Activated CD4-positive, CD25-positive, alpha-beta regulatory T cell (primary cell): ENCODE measurements at places on chromosomes 6 and 20.

GRCh38 chr6:167122041-167122826, 662 bp upstream of the CCR6 start:
- DNase-seq: no peak

GRCh38 chr20:53124075-53124551, 152.0 kb downstream of the TSHZ2 start:
- DNase-seq: no peak

DNA sequence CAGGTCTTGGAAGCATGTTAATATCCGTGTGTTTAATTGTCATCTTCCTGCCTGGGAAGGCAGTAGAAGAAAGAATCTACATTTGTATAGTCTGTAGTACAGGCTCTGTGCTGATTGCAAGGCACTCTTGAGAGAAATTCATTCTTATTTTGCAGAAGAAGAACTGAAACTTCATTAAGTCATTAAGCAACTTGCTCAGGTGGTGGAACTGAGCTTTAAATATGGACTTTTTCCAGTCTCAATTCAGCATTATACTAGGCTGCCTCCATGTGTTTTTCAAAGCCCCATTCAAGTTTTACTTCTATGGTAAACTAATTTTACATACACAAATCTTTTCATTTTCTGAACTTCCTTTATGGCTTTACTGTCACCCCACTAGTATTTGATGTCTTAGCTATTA, 18.7 kb downstream of the ZNF451 start:
- no peak for DNase-seq

- DNase-seq: no peak
Measured at GRCh38 chr6:152642578-152643375, 5.6 kb upstream of the SYNE1 start.

DNA sequence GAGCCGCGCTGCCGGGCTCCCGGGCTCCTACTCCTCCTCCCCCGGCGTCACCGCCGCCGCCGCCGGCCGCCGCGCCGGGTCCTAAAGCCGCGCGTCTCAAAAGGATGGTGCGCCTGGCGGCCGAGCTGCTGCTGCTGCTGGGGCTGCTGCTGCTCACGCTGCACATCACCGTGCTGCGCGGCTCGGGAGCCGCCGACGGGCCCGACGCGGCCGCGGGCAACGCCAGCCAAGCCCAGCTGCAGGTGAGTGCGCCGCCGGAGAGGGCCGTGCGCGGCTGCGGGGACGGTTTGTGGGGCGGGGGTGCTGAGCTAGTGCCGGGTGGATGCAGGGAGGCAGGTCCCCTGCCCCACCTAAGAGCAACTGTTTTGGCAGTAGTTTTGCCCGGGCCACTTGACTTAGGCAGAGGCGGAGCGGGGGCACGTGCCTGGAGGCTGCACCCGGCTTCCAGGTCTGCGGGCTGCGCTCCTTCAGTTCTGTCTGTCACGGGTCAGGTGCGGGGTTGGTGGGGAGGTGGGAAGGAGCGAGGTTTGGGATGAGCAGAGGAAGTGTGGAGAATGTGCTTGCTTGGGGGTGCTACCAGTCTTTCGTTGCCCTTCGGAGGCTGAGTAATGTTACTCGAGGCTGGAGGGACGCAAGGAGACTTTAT, 722 bp downstream of the ISM1 start:
- DNase-seq: peak; percentile 19

DNA sequence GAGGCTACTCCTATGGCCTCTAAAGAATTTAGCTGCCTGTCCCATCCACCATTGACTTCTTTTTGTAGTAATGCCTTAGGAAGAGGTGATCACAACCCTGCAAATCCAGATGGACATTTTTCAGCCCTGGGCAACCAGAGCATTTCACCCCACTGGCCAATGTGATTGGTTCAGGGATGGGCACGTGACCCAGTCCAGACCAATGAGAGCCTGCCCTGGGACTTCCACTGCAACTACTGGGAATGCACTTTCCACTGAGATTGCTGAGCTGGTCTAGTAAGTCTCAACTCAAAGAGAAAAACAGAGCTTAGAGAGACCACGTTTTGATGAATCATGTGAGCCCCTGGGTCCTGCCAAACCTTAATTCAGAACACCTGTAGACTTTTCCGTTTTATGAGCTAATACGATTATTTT, 8.9 kb upstream of the UBE2V1 start:
- no peak for DNase-seq

- DNase-seq: no peak
Measured at GRCh38 chr20:24566656-24567055, 97.2 kb downstream of the SYNDIG1 start.

- no peak for DNase-seq
Measured at GRCh38 chr6:137820952-137821351, 46.1 kb upstream of the TNFAIP3 start.

DNA sequence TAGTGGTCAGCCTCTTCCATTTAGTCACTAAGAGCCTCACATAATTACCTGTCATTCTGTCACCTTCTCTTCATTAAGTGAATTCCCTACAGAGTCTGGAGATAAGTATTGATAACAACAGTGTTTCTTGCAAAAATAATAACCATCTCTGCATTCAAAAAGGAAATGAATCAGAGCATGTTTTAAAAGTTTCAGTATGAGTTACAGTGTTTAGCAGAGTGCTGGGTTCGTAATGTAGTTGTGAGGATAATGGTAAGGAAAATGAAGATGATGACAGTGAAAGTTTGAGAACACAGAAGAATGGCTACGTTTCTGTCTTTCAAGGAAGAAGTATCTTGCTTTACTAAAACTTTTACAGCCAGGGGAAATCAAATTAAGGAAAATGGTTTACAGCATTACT, 31.3 kb downstream of the GPRC6A start:
- no peak for DNase-seq

GRCh38 chr6:169745405-169745804, 6.0 kb downstream of the DYNLT2 start:
- no peak for DNase-seq

GRCh38 chr6:41257369-41258195, 28.9 kb downstream of the TREM1 start:
- DNase-seq: no peak

GRCh38 chr20:13878566-13878965, 93.7 kb downstream of the NDUFAF5 start:
- no peak for DNase-seq

DNA sequence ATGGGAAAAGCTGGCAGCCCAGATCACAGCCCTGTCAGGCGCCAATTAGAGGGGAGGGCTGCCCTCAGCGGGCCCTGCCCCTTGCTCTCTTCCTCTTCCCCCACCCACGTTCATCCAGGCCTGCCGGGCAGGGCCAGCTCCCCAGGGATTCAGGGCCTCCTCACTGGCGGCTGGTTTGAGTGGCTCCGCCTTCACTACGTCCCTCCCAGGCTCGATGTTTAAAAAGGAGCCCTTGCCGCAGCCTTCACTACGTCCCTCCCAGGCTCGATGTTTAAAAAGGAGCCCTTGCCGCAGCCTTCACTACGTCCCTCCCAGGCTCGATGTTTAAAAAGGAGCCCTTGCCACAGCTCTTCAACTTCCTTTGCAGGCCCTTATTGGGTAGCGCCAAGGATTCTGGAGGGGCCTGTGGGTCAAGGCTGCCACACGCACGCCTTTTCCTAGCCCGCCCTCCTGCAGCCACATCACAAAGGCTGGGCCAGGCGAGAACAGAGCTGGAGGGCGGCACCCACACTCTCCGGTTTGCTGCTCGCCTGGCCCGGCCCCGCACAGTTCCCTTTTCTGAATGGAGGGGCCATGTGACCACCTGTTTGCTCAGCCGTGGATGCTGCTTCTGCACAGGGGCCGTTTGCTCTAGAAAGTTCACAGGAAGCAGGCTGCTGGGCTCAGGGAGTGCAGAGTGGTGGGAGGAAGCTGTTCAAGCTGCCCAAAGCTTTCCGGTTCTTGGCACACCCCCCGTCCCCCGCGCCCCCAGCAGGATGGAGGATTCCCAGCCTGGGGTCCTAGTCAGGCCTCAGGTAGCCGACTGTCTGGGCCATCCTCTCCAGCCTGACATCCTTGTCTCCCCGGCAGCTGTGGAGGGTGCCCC, 1.6 kb downstream of the SLC17A9 start:
- no peak for DNase-seq

DNA sequence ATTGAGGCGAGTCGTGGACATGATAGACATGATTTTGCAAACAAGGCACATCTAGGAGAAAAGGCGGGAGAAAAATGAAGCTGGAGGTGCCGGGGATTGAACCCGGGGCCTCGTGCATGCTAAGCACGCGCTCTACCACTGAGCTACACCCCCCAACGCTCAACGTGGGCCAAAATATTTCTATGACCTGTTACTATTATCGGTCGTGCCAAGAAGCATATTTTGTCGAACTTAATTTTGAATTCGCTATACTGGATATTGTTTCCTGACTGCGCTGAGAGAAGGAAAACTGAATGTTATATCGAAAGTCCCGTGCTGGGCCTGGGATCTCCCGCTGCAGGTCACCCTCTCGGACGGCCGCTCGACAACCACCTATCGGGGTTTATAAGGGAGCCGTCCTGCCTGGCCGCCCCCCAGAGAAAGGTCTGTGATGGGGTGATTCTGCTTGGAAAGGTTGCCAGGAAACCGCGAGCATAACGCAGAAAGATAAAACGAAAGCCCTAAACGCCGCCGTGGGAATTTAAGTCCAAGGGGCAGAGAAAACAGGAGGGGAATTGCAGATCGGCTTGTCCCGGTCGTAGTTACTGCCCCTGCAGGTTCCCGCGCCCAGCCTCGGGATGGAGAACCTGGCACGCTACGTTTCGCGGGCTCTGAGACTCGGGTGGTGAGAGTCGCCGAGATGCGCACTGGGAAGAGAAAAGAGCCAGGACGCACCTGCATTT, 60.0 kb downstream of the TRIM27 start:
- DNase-seq: peak; percentile 76

GRCh38 chr6:170113141-170113540, 177.7 kb downstream of the DLL1 start:
- no peak for DNase-seq

- DNase-seq: no peak
Measured at GRCh38 chr6:46863791-46864190, 57.9 kb downstream of the ADGRF5 start.

GRCh38 chr6:114049367-114049966, 78.5 kb upstream of the HDAC2 start:
- DNase-seq: no peak

GRCh38 chr6:133888929-133889556, at the start of gene TCF21:
TSS of gene TCF21 (plus strand) at chr6:133889113. CDS start at chr6:133889398, 285 bp downstream.
- no peak for DNase-seq

GRCh38 chr6:21609881-21610329, 16.4 kb downstream of the SOX4 start:
- no peak for DNase-seq

- DNase-seq: no peak
Measured at GRCh38 chr6:97626671-97627441, 343.8 kb upstream of the MMS22L start.

GRCh38 chr20:38113401-38114325, 51.4 kb downstream of the TGM2 start:
- DNase-seq: no peak

DNA sequence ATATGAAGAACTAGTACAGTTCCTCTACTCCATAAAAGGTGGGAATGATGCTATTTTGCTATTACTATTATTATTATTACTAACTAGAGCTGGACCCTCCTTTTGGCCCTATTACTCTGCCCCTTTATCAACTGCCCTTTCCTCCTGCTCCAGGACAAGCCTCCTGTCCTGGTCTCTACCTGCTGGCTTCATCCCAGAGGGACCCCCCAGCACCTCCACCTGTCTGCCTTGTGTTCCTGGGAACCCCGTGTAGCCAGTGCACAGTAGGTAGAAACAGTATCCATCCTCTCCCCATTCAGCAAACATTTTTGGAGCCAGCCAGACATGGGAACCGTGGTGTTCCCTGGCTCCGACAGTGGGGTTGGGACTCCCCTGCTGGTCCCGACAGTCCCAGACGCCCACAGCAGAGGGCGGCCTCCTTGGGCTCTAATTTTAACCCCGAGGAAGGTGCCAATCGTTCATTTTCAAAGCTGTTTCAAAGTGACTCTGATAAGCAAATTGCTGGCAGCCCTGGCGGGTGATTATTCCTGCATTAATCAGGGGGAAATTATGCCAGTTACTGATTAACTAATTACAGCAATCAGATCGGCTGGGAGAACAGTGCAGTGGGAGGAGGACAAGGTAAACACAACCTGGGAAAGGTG, 44.2 kb upstream of the MDGA1 start:
- no peak for DNase-seq

- no peak for DNase-seq
Measured at GRCh38 chr20:18754030-18754652, 59.4 kb upstream of the SCP2D1 start.

DNA sequence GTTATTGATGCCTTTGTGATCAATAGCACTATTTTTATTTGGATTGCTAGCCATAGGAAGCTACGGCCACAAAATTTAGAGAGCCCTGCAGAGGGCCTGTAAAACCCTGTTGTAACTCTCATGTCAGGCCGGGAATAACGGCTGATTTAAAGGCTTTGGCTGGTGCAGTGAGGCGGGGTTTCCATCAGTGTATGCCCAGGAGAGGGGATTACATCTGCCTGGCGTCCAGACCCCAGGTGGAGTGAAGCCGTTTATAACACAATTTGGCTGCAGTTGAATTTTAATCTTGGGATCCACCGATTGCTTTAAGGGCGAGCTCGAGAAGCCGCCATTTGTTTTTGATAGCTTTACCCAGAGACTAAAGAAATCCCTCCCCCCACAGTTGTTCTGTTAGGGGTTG, 29.1 kb upstream of the APCDD1L start:
- no peak for DNase-seq

- DNase-seq: no peak
Measured at GRCh38 chr6:24910331-24910960, 25.3 kb downstream of the RIPOR2 start.

DNA sequence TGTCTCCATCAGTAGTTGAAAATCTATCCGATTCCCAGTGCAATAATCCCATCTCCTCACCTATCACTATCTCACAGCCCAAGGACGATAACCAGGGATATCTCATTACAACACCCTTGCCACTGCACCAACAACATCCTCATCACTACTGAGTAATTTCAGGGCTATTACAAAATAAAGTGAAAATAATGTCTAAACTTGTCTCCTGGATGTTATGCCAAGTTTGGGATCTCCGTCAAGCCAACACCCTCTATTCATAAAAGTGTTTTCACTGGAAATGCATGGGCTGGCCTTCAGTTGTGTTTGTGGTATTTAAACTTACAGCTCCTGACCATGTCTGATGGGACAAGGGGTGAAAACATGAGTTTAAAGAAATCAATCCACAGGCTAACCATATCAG, 42.0 kb upstream of the STMND1 start:
- DNase-seq: no peak

DNA sequence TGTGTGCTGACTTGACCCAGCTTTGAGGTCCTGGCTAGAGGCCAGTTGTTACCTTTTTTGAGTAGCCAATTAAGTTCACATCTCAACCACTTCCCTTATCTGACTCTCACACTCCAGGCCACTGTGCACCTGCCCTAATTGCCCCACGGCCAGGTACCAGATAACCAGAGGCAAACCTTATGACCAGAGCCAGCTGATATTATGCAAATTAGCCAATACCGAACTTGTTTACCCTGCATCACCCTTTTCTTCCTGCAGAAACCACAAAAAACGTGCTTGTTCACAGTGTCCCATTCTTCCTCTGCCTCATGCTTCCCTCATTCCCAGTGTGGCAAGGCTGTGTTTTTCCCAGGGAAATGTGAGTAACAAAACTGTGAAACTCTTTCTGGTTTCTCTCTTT, 89.3 kb downstream of the HTR1B start:
- no peak for DNase-seq
